ENCODE measurements at places on chromosomes 11 and 22. TPM values are rescaled to one million over a fixed set of nuclear protein-coding genes. Genes with fewer than 3 reads are reported as not detected.

The DCHS1 gene
- 9.9 TPM for total RNA-seq

The PTPRCAP gene
- 14.1 TPM for total RNA-seq

DNA sequence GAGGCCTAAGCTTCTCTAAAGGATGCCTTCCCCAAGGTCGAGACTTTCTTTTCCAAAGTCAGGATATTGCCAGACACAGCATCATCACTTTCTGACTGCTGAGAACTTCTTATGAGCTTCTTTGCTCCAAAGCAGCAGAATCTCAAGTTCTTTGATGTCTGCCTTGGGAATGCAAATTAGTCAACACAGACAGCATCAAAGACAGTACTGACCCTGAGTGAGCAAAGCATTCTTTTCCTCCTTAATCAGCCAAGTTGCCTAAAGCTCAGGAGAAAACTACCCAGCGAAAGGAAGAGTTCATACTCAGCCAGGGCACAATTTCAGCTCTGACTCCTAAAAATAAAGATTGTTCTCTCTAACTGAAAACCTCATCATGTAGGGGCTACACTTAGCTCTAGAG, 98.0 kb downstream of the SLC36A4 start:
- DNase-seq: no peak

DNA sequence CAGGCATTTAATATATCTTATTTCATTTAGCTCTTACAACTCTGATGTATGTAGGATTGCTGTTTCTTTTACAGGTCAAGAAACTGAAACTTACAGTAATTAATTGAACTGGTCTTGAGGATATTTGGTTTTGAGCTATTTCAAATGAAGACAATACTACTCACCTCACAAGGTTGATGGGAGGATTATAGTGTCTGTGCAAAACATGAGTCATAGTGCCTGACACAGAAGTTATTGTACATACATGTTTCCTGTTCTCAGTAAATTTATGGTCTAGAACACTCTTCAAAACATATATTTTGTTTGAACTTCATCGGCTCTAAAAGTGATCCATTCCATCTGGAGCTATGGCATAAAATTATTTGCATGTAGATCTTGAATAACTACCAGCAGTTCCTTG, 61.9 kb downstream of the CECR2 start:
- DNase-seq: no peak

GRCh38 chr22:21100149-21101032, 54.6 kb downstream of the LRRC74B start:
- DNase-seq: no peak

GRCh38 chr22:25777870-25778269, 35.9 kb downstream of the MYO18B start:
- no peak for DNase-seq

- no peak for DNase-seq
Observed at GRCh38 chr11:122563761-122564160, 91.8 kb upstream of the UBASH3B start.

DNA sequence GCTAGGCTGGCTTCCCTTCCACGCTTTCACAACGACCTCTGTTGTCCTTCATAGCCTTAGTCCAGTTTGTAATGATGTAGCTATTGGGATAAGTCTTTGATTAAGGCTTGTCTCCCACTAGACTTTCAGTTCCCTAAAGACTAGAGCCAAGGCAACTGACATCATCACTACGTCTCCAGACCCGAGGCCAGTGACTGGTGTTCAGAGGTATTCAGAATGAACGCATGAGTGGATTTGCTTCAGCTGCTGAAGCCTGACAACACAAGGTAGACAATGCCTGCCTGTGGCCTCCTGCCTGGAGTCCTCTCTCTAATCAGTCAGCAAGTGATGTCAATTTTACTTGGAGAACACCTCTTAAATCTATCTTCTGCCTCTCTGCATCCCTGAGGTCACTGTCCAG, 13.6 kb downstream of the EFCAB6 start:
- no peak for DNase-seq

Data from esophagus squamous epithelium (tissue), 5 donors.